Glutamatergic neuron (in vitro differentiated cells): ENCODE measurements at places on chromosomes 11 and 22.

DNA sequence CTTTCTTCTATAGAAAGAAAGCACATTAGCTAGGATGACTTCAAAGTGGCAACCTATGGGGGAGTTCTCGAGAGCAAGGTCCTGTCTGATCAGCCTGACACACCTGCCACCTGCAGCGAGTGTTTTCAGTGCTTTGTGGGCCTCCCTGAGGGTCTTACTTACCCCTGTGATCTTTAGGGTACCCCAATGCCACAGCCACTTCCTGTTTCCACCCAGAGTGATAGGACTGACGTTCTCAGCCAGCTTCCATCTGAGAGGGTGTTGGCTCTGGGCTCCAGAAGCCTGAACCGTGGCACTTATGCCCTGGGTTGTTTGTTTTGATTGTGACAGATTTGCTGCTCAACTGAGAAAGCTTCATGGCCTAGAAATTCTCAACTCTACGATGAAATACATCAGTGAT is 21.7 kb upstream of the ANKK1 start:
- no peak for DNase-seq

DNA sequence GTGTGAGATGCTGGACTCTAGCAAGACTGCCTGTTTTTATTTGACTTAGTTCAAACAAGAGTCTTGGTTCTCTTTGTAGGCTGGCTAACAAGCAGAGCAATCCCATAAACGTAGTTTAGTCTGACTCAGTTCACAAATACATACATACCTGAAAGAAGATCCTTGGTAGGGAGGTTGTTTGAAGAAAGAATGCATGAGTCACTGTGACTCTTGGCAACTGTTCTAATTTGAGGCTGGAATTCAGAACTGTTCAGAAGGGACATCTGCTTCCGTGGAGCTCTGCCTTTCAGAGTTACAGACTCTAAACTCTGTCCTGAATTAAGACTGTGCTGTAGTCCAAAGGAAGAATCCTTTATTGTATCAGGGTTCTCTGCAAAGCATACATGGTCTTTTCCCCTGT is 32.2 kb downstream of the C2CD3 start:
- no peak for DNase-seq

GRCh38 chr11:104369761-104370160 is 205.8 kb upstream of the PDGFD start:
- DNase-seq: no peak

GRCh38 chr11:15159085-15159484 is 44.4 kb downstream of the INSC start:
- DNase-seq: no peak

- DNase-seq: no peak
Measured at GRCh38 chr11:114134870-114135269, 75.4 kb downstream of the ZBTB16 start.

- DNase-seq: no peak
Measured at GRCh38 chr11:114226356-114226755, 69.8 kb upstream of the NNMT start.

- DNase-seq: no peak
Measured at GRCh38 chr11:64862987-64863390, 15.4 kb downstream of the EHD1 start.

GRCh38 chr11:574632-575312 is 1.5 kb upstream of the PHRF1 start:
- DNase-seq: no peak

- DNase-seq: no peak
Measured at GRCh38 chr11:111322534-111322933, 24.2 kb downstream of the POU2AF3 start.

DNA sequence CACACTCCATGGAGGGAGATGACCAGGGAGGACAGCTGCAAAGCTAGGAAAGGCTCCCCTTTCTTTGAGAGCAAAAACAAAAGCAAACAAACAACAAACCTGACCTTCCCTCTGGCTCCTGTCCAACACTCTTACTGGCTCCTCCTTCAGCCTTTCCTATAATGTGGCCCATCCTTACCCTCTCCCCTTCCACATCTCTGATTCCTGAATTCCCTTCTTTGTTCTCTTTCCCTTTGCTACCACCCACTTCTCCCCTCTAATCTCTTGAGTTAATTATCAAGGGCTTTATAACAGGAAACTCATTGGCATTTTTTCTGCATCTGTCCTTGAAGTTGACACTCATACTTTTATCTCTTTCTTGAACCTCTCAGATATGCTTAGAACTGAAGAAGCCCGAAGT is 56.3 kb downstream of the ZNF280B start:
- no peak for DNase-seq

DNA sequence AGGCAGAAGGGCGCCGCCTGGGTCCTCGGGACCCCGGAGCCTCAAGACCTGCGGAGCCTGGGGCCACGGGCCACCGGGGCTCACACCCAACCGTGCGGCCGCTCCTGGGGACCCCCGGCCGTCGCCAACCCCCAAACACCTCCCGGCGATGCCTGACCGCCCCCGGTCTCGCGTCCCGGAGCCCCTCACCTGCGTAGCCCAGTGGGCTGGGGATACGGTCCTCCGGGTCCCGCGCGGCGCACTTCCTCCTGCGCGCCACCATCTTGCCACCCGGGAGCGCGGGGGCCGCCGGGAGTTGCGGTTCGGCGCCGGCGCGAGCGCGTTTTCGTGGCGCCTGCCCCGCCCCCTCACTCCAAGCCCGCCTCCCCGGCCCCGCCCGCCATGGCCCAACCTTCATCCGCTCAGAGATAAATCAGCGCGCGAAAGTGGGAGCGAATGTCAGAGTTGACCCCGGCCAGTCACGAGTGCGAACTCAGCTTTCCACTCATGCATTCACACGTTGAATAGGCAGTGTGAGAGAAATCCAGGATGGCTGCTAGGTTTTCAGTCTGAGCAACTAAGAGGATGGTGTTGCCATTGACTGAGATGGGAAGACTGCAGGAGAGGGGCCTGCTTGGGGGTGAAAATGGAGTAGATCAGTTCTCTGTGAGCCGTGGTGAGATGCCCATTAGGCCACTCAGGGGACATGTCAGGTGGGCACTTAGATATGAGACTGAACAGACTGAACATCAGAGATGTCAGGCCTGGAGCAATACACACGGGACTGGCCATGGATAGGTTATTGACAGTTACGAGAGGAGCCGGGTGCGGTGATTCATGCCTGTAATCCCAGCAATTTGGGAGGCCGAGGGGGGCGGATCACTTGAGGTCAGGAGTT is at the start of gene RRP7A:
TSS of gene RRP7A (minus strand) at position 272 of the 877 bp plus-strand sequence. CDS start at position 262, 10 bp downstream.
- peak; percentile 92 for DNase-seq

DNA sequence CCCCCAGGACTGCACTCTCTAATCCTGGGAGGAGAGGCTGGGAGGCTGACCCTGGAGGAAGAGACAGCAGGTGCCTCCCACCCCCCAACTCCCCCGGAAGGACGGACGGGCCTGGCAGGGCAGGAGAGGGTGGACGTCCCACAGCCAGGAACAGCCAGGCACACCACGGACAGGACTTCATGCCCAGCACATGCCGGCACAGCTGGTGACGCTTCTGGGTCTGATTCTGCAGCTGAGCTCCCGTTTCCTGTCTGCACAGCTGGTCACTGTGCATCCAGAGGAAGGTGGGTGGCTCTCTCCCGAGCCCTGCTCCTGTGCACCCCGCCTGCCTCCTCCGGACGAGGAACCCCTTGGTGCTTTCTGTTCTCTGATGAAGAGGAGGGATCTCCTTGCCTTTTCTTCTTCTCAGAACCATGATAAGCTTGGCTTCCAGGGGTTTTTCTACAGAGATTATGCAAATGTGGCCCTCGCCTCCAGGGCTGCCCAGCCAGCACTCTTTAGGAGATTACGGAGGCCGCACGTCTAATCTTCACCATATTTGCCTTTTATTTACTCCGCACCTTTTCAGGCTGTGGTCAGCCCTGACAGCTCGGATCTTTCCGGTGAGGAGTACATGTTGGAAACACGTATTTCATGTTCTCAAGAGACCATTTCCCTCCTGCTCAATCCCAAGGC is 1295.8 kb downstream of the BRD1 start:
- DNase-seq: no peak

DNA sequence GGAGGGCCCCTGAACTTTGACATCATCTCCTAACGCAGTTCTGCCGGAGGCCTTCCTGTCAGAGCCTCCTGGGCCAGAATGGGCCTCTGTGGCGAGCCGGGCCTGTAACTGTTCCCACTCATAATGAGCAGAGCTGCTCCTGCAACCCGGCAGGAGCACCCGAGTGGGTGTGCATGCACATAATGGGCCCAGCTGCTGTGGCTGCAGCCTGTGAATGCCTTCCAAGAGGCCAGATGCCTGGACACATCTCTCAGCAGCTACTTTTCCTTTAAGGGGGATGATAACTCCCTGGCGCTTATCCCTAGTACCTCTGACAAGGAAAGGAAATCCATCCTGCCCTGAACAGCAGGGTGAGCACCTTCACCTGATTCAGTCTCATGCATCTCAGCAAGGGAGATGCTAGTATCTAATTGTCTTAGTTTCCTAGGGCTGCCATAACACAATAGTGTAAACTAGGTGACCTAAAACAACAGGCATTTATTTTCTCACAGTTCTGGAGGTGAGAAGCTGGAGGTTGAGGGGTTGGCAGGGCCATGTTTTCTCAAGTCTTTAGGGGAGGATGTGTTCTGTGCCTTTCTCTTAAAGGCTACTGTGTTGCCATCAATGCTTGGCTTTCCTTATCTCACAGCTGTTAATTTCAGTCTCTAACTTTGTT is 120.5 kb downstream of the TEAD1 start:
- DNase-seq: no peak

DNA sequence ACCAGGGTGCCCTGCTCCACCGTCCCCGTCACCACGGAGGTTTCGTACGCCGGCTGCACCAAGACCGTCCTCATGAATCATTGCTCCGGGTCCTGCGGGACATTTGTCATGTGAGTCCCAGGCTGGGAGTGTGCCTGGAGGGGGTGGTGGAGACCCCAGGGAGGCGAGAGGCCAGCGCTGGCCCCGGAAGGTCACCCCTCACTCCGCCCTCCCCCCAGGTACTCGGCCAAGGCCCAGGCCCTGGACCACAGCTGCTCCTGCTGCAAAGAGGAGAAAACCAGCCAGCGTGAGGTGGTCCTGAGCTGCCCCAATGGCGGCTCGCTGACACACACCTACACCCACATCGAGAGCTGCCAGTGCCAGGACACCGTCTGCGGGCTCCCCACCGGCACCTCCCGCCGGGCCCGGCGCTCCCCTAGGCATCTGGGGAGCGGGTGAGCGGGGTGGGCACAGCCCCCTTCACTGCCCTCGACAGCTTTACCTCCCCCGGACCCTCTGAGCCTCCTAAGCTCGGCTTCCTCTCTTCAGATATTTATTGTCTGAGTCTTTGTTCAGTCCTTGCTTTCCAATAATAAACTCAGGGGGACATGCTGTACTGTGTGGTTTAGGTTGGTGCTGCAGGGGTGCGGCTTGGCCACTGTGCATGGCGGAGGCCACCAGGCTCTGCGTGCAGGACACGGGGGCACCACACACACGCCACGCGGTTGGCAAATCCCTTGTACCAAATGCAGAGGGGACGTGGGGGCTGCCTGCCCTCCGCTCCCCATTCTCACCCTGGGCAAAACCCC is 35.4 kb downstream of the MUC2 start:
- DNase-seq: peak; percentile 13

DNA sequence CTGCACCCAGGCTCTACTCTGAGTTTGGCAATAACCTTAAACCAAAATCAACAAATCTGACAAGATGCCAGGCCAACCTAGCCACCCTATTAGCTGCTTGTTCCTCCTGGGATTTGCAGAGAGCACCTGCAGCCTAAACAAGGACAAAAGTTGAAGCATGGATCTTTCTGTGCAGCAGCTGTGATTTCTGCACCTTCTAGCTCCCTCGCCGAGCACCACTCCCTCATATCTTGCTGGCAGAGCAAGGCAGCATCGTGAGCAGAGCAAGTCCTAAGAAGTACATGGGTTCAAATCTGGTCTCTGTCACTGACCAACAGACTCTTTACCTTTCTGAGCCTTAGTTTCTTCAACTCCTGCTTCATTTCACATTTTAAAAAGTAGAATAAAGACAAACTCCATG is 38.3 kb downstream of the MORC2 start:
- DNase-seq: no peak

- DNase-seq: peak; percentile 65
Measured at GRCh38 chr11:8258784-8259183, 4.9 kb downstream of the LMO1 start.

DNA sequence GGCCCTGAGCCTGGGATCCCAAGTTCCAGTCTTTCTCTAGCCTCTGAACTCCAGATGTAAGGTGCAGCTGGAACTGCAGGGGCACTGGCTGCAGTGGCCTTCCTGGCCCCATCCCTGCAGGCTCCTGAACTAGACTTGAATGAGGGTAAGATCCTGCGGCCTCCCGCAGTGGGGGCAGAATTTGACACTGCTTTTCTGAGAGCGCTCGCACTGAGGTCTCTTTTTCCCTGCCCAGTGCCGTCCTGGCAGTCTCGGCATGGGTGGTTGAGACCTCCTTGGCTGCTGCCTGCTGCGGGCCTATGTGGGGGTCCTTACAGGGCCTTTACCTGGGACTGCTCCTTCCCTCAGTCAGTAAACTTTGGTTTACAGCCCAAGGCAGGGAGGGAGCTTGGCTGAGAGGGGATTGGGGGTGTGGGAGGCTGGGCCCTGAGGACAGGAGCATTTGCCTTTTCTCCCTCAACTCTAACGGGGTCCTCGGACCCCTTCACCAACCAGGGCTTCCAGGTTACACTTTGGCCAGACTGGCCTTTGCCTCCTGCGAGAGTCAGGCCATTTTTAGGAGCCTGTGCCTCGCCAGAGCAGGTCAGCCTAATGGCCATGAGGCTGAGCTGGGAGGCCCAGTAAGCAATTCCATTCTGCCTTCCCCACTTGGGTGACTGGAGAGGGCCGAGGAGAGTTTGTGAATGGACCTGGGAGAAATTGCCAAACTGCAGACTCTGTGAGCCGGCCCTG is 35.4 kb downstream of the FAM83F start:
- DNase-seq: no peak

- DNase-seq: no peak
Measured at GRCh38 chr11:1401171-1401445, 11.4 kb downstream of the BRSK2 start.

DNA sequence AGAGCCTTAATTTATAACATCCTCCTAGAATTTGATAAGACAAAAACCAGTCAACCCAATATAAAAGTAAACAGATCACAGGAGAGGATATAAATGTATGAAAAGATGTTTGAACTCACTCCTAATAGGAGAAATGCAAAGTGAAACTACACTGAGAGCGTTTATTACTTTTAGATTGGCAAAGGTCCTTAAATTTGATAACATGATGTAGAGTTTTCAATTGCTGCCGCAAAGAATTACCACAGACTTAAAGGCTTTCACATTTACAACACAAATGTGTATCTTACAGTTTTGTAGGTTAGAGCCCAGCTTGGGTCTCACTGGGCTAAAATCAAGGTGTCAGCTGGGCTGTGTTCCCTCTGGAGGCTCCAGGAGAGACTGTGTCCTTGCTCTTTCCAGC is 9.1 kb upstream of the POU2AF2 start:
- no peak for DNase-seq

GRCh38 chr11:74094393-74094792 is 76.4 kb downstream of the C2CD3 start:
- DNase-seq: no peak
